ENCODE measurements at places on chromosomes 2 and 18. TPM values are rescaled to one million over a fixed set of nuclear protein-coding genes. Genes with fewer than 3 reads are reported as not detected.

GRCh38 chr2:219645631-219646527 is 18.4 kb downstream of the SLC4A3 start:
- peaks cover 13% of the 10 kb centered on the region for H3K27me3 ChIP-seq
- peaks cover 23% of the 10 kb centered on the region for H3K4me1 ChIP-seq
- peak overlapping the region; percentile 57 for H3K27ac ChIP-seq

- no peak overlapping the region for H3K4me3 ChIP-seq
- H3K27me3 ChIP-seq: peaks cover 2% of the 10 kb centered on the region
- H3K36me3 ChIP-seq: no peaks in the 10 kb centered on the region
- DNase-seq: no peak
- H3K27ac ChIP-seq: no peak overlapping the region
- H3K4me1 ChIP-seq: no peaks in the 10 kb centered on the region
Observed at GRCh38 chr2:7930800-7931635, 750.8 kb upstream of the ID2 start.

DNA sequence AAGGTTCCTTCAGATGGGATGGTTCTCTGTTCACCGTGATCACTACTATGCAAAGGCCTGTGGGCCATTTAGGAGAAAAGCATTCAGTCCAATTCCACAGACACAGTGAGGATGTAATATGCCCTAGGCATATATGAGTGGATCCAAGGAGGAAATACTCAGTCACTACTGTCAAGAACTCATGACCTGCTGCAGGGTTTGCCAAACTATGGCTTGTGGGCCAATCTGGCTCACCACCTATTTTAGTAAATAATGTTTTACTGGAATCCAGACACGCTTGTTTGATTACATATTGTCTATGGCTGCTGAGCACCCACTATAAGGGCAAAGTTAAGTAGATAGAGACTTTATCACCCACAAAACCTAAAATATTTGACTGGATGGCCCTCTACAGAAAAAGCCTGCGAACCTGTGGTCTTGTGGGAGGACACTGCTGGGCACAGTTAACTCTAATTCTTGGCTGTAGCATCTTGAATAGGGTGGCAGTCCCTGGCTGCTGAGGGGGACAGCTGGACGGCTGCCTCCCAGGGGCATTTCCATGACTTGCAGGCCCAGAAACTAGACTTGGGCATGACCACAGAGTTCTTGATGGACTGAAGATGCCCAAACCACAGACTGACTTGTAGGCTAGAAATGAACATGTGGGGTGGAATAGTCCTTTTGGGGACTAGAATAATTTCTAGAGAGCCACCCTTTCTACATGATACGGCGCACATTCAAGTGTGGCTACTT is 20.6 kb upstream of the LTBP1 start:
- H3K27ac ChIP-seq: no peak overlapping the region
- H3K36me3 ChIP-seq: no peaks in the 10 kb centered on the region
- H3K27me3 ChIP-seq: no peaks in the 10 kb centered on the region
- no peak for DNase-seq

- H3K4me3 ChIP-seq: no peak overlapping the region
- H3K27ac ChIP-seq: no peak overlapping the region
- H3K4me1 ChIP-seq: no peaks in the 10 kb centered on the region
- no peaks in the 10 kb centered on the region for H3K36me3 ChIP-seq
- H3K27me3 ChIP-seq: peaks cover 4% of the 10 kb centered on the region
Observed at GRCh38 chr2:8642366-8643068, 39.3 kb upstream of the ID2 start.

DNA sequence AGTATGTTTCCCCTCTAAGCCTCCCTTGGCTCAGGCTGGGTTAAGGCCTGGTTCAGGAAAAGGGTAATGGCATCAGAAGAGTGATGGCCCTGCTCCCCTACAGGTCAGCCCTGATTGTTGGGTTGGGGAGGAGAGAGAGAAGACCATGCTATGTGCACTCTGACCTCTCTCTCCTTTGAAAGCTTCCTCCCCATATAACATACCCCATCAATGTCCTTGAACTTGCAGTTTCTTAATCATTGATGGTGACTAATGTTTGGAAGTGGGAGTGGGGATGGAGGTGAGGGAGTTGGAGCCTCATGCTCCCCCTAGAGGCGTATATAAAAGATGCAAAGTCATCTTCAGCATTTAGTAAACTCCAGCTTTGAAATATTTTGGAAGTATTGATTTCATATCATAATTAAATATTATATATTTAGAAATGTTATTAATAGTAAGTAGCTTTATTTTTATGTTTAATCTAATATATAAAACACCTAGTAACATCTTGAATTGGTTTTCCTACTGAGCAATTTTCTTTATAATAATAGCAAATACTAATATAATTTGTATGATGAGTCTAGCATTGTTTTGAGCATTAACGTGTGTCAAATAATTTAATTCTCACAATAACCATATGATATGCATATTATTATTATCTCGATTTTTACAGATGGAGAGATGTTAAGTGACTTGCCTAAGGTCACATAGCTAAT is 8.8 kb downstream of the PLCL1 start:
- H3K27me3 ChIP-seq: peaks cover 59% of the 10 kb centered on the region
- H3K4me3 ChIP-seq: no peak overlapping the region
- H3K4me1 ChIP-seq: no peaks in the 10 kb centered on the region
- DNase-seq: no peak
- no peak overlapping the region for H3K27ac ChIP-seq
- no peaks in the 10 kb centered on the region for H3K36me3 ChIP-seq

DNA sequence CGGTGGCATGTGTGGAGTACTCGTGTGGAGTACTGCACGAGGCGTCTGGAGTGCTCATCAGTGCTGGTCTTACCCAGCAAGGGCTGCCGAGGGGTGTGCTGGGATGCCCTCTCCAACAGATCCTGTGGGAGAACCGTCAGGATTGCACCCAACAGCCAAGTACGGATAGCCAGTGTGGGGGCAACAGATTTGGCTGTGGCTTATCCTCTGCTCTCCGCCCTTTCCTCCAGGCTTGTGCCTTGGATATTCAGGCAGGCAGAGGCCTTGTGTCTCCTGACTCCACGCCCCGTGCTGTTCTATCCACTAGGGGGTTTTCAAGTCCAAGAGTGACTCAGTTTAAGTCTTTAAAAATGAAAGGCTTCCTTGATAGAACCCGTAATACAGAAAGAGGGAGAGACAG is 321.0 kb upstream of the HS6ST1 start:
- no peak overlapping the region for H3K4me3 ChIP-seq
- H3K4me1 ChIP-seq: peaks cover 51% of the 10 kb centered on the region
- no peaks in the 10 kb centered on the region for H3K36me3 ChIP-seq
- peak; percentile 79 for DNase-seq
- no peaks in the 10 kb centered on the region for H3K27me3 ChIP-seq

DNA sequence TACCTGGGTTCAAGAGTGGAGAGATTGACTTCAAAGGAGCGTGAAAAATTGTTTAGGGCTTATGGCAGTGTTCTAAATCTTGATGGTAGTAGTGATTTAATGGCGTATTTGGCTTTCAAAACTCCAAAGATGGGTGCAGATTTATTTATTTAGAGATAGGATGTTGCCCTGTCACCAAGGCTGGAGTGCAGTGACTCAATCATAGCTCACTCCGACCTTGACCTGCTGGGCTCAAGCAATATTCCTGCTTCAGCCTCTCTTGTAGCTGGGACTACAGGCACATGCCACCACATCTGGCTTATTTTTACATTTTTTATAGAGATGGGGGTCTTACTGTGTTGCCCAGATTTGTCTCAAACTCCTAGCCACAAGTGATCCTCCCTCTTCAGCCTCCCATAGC is 52.5 kb downstream of the FAM117B start:
- no peak for DNase-seq
- H3K36me3 ChIP-seq: no peaks in the 10 kb centered on the region
- no peak overlapping the region for H3K4me3 ChIP-seq

- peaks cover 69% of the 10 kb centered on the region for H3K4me1 ChIP-seq
- peaks cover 4% of the 10 kb centered on the region for H3K36me3 ChIP-seq
- no peak for DNase-seq
- no peaks in the 10 kb centered on the region for H3K27me3 ChIP-seq
- H3K4me3 ChIP-seq: peak overlapping the region; percentile 99
- peak overlapping the region; percentile 97 for H3K27ac ChIP-seq
Observed at GRCh38 chr2:9554921-9555296, 721 bp downstream of the ADAM17 start.

DNA sequence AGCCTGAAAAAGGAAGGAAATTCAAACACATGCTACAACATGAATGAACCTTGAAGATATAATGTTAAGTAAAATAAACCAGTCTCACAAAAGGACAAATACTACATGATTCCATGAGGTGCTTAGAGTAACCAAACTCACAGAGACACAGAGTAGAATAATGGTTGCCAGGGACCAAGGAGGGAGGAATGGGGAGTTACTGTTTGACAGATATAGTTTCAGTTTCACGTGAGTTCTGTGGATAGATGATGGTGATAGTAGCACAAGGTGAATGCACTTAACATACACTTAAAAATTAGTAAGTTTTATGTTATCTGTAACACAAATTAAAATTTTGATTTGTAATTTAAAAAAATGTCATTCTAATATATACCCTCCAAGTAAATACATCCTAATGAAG is 106.9 kb upstream of the ACVR1C start:
- H3K4me1 ChIP-seq: peaks cover 3% of the 10 kb centered on the region
- H3K27ac ChIP-seq: no peak overlapping the region
- no peaks in the 10 kb centered on the region for H3K27me3 ChIP-seq

GRCh38 chr2:172053486-172053885 is 31.8 kb upstream of the DLX1 start:
- H3K27ac ChIP-seq: no peak overlapping the region
- H3K36me3 ChIP-seq: no peaks in the 10 kb centered on the region

- DNase-seq: no peak
- no peaks in the 10 kb centered on the region for H3K36me3 ChIP-seq
- H3K27me3 ChIP-seq: peaks cover 13% of the 10 kb centered on the region
- no peak overlapping the region for H3K27ac ChIP-seq
Observed at GRCh38 chr2:197908990-197909776, 104.8 kb downstream of the PLCL1 start.

- H3K4me3 ChIP-seq: no peak overlapping the region
- H3K4me1 ChIP-seq: peaks cover 39% of the 10 kb centered on the region
- no peak overlapping the region for H3K27ac ChIP-seq
- DNase-seq: no peak
- peaks cover 12% of the 10 kb centered on the region for H3K27me3 ChIP-seq
Observed at GRCh38 chr2:70903641-70904340, 31.9 kb upstream of the ATP6V1B1 start.

DNA sequence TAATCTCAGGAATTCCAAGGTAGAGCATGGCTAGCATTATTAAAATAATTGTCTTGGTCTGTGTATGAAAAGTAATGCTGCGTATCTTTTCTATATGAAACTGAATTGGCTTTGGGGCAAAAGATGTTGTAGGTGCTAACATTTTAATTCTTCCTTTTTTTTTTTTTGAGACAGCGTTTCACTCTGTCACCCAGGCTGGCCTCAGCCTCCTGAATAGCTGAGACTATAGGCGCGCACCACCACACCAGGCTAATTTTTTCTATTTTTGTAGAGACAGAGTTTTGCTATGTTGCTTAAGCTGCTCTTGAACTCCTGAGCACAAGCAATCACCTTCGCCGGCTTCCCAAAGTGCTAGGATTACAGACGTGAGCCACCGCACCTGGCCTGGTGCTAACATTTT is 172.6 kb upstream of the STON1 start:
- no peak for DNase-seq
- H3K4me1 ChIP-seq: peaks cover 22% of the 10 kb centered on the region
- no peaks in the 10 kb centered on the region for H3K27me3 ChIP-seq
- H3K27ac ChIP-seq: peak overlapping the region; percentile 90

DNA sequence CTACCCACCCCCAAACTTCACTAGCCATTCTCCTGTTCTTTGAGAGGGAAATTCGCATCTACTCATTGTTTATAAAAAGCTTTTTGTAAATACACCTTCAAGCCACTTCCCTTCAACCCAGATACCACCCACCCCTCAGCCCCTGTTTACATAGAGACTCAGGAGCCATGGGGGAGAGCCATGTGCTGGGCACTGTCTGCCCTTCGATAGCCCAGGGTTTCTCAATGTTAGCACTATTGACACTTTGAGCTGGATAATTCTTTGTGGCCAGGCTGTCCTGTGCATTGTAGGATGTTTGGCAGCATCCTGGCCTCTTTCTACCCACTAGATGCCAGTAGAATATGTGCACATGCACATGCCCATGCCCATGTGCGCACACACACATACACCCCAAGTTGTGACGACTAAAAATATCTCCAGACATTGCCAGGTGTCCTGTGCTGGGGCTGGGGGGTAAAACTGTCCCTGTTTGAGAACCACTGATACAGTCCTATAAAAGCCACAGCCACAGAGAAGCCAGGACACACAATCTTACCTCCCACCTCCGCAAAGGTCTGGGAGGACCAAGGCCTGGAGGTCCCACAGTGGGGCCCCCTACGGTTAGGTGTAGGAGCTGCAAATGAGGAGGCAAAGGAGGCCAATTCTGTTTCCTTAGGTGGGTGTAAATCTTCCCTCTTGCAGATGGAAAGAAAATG is 44.5 kb upstream of the ASPRV1 start:
- H3K4me3 ChIP-seq: no peak overlapping the region
- H3K4me1 ChIP-seq: no peaks in the 10 kb centered on the region
- H3K27ac ChIP-seq: no peak overlapping the region

DNA sequence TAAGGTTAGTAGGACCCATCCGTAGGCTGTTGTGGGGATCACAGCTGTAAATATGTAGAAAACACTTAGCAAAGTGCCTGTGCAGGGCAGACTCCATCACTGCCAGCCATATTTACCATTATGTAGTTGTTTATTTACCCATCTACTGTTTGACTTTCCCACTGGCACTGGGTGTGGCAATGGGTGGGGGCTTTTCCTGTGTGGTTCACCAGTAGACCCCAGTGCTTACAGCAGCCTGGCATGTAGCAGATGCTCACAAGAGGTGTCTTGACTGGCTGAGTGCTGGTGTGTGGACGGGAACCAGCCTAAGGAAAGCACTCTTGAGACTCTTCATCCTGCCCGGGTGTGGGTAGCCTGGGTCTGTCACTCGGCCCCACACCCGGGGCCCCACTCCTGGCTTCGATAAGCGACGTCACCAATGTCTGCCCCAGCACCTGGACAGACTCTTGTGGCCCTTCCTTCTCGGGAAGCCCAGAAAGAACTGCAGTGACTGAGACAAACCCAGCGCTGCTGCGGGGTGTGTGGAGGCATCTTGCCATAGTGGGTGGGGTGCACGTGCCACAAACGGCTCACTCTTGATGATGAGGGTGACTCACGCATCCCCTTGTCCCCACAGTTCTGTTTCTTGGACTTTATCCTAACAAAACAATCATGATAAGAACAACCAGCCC is 78.3 kb downstream of the HDAC4 start:
- peaks cover 22% of the 10 kb centered on the region for H3K4me1 ChIP-seq
- no peak overlapping the region for H3K27ac ChIP-seq
- no peak for DNase-seq
- H3K27me3 ChIP-seq: no peaks in the 10 kb centered on the region
- no peak overlapping the region for H3K4me3 ChIP-seq

Gene KLHL14
- total RNA-seq: not detected

Gene RGPD8
- 9.6 TPM for total RNA-seq

Gene CIDEA
- total RNA-seq: not detected
